ENCODE measurements at places on chromosomes 1 and 21. TPM values are rescaled to one million over a fixed set of nuclear protein-coding genes. Genes with fewer than 3 reads are reported as not detected.

Gene DDX20
- total RNA-seq, result 18.9 TPM

Gene PRDM15
- total RNA-seq, result 2.5 TPM

Gene SPATA1
- 1.2 TPM for total RNA-seq

Gene PLEKHA6
- 0.43 TPM for total RNA-seq

Gene SIKE1
- total RNA-seq, result 30.5 TPM

Gene FAM110D
- 5.5 TPM for total RNA-seq

Gene TCHH
- under 0.01 TPM for total RNA-seq

Gene SPRR1A
- total RNA-seq, result not detected

Gene WNT3A
- not detected for total RNA-seq

Gene RGS16
- total RNA-seq, result 1.3 TPM

Gene MROH7
- total RNA-seq, result under 0.01 TPM

Gene CFAP57
- 0.22 TPM for total RNA-seq

Gene BARHL2
- total RNA-seq, result not detected

Gene LINGO4
- total RNA-seq, result not detected

Gene PYHIN1
- total RNA-seq, result not detected

Gene KLHDC8A
- total RNA-seq, result not detected

Gene NBL1
- total RNA-seq, result 135 TPM

Gene SPRR2D
- total RNA-seq, result not detected

Gene HSD3B2
- not detected for total RNA-seq

Gene TRIM46
- total RNA-seq, result 1.3 TPM

Gene PRAMEF17
- not detected for total RNA-seq

Gene WDR4
- total RNA-seq, result 9.4 TPM

Gene NLRP3
- not detected for total RNA-seq

Gene NUAK2
- 1.5 TPM for total RNA-seq

Gene ATP6V1G3
- total RNA-seq, result 0.22 TPM

Gene C1orf56
- total RNA-seq, result 1.6 TPM

Gene SLC30A2
- total RNA-seq, result not detected

Gene TXNIP
- 200 TPM for total RNA-seq

Gene MTARC1
- total RNA-seq, result 7.0 TPM

Gene C4BPA
- not detected for total RNA-seq

Gene CD48
- not detected for total RNA-seq

Gene ADORA1
- total RNA-seq, result not detected

Gene TIPRL
- total RNA-seq, result 33.9 TPM

Gene TRABD2B
- total RNA-seq, result not detected

Gene KMO
- not detected for total RNA-seq

Gene PTPRF
- 56.3 TPM for total RNA-seq

Gene OPTC
- not detected for total RNA-seq

Gene ST3GAL3
- total RNA-seq, result 6.8 TPM

Gene FCGR2B
- not detected for total RNA-seq

All from dermis lymphatic vessel endothelial cell (primary cell).